Stimulated activated CD8-positive, alpha-beta memory T cell treated with anti-CD3 and anti-CD28 coated beads, Interleukin-7, amount 100 ng/mL, for 48 hours (primary cell): ENCODE measurements at places on chromosomes 2 and 18.

- no peak for DNase-seq
Measured at GRCh38 chr18:23512641-23513040, 9.3 kb downstream of the RMC1 start.

- no peak for DNase-seq
Measured at GRCh38 chr2:70790136-70790828, at the start of gene FIGLA. Gene FIGLA (minus strand): TSS chr2:70790643. CDS start chr2:70790638, 5 bp downstream.

DNA sequence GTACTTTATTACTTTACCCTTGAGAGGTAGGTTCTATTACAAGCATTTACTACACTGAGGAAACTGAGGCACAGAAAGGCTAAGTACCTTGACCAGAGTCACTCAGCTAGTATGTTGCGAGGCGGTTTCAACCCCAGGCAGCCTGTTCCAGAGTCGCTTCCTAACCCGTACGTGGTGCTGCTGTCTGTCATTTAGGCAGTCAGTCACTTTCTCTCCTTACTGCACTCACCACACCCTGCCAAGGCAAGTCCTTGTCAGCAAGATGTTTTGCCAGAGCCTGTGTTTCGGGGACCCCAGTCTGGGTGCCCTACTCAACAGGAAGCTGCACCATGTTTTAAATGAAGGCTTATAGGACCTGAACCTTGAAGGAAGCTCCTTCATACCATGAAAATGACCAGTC lies 174.9 kb downstream of the TPGS2 start:
- no peak for DNase-seq

DNA sequence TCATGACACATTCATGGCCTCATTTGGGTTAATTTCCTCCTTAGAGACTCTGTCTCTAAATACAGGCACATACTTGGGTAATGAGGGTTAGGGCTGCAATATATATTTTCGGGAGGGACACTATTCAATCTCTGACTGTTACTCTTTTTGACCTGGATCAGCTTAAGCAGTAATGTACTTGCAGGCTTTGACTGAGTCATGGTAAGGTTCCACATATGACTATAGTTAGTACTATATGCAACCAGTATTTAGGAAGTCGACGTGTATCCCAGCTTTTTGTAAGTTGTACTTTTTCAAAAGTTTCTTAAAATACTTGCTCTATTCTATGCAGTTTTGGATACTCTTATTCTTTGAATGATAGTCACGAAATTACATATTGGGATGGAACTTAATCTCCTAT lies 37.2 kb upstream of the CDH19 start:
- DNase-seq: no peak

DNA sequence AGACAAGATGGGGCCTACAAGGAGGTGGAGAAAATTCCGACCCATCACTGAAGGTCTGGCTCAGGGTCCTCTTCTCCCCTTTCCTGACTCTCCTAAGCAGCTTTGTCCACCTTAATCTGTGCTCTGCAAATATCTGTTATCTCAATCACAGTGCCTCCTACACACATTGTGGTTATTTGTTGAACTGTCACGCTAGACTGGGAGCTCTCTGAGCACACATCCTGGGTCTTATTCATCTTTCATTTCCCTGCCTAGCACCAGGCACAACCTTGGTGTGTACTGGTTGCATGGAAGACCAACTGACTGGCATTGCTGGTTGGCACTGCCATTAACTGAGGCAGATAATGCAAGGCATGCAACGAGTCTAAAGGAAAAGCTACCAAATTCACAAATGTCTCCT lies 122.9 kb upstream of the ST6GAL2 start:
- no peak for DNase-seq
